Fibroblast of mammary gland (primary cell): ENCODE measurements at places on chromosomes 16 and 17.

- DNase-seq, result no peak
Measured at GRCh38 chr16:66403531-66404145, 23.5 kb upstream of the BEAN1 start.

DNA sequence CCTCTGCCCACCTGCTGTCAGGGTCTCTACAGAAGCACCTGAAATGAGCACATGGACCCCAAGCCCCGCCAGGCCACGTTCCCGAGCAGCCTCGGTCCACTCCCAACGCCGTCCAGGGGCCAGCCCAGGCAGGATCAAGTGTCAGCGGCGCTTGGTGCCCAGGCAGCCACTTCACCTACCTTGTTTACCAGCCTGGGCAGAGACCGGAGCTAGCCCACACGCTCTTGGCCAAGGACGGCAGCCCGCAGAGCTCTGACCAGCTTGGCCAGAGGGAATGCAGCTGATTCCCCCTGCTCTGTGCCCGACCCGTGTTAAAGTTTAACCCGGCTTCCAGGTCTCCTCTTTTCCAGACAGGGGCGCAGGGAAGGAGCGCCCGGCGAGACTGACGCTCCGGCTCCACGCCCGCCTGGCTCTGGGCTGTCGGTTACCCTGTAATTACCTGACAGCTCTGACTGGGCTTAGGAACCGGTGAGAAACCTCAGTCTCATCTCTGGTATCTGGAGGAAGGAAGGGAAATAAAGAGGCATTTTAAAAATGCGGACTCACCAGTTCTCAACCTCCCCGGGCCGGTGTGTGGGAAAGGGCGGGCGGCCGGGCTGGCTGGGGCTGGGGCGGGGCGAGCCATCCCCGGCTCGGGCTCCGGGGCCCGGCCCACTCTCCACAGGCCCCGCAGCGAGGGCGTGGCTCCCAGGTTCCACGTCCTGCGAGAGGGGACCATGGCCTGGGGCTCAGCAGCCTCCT, 4.6 kb downstream of the KIFC3 start:
- no peak for DNase-seq

DNA sequence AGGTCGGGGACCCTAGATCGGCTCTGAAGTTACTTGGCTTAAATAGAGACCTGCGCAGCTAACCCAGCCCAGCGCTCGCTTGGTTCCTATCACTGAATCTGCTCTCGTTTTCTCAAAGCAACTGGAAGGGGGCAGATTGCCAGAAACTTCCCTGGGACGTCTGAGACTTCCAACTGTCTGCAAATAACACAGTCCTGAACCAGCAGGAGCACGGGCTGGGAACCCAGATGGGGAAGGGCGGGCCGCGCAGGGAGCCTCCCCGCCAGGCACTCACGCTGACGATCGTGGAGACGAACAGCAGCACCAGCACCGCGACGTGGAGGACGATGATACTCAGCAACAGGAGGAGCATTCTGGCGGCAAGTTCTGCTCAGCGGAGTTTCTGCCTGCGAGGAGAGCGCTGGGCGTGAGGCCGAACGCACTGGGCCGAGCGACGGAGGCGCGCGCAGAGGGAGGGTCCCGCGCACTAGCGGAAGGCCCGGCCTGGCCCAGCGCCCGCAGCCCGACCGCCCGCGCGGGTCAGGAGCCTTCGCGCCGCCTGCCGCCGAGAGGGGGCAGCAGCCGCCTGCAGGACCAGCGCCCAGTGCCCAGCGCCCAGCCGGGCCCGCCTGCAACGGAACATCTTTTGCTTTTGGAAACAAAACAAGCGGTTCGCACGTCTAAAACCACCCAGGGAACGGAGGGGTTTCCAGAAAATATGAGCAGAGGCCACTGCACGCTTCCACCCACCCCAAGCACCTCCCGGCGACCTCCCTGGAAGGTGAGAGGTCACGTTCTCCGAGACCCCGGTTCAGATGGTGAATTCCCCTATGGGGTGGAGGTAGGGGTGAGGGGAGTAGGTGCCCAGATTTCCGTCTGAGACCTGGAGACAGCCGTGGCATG, 4.5 kb downstream of the PMP22 start:
- DNase-seq, result peak; percentile 92

DNA sequence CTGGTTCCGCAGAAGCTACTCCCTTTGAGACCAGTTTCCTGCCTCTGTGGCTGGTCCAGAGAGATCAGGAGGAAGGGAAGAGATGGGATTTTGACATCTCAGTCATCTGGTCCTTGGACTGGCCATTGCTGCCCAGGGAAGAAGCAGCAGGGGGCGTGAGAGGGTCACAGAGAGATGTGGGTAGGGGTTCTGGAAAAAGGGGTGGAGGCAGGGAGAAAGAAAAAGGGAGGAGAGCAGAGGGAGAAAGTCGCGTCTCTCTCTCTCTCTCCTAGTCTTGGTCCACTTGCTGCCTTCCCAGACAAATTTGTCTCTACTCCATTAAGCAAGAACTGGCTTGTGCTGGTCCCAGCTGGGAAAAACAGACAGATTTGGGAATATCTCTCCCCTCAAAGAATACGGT, 4.4 kb downstream of the SHBG start:
- peak; percentile 49 for DNase-seq

- DNase-seq, result no peak
Measured at GRCh38 chr17:34205401-34205800, 49.7 kb upstream of the CCL2 start.

- DNase-seq, result no peak
Measured at GRCh38 chr16:50015631-50016030, 9.4 kb upstream of the CNEP1R1 start.

GRCh38 chr16:67451704-67452435, 20.9 kb downstream of the HSD11B2 start:
- no peak for DNase-seq

- peak; percentile 52 for DNase-seq
Measured at GRCh38 chr16:85201574-85201973, 89.3 kb upstream of the CIBAR2 start.

- DNase-seq, result no peak
Measured at GRCh38 chr16:75234856-75235696, 16.3 kb downstream of the CTRB1 start.

- DNase-seq, result no peak
Measured at GRCh38 chr17:1179818-1180742, at the start of gene ABR. Gene ABR (minus strand): TSS chr17:1179981. CDS start chr17:1179727, 254 bp downstream.

DNA sequence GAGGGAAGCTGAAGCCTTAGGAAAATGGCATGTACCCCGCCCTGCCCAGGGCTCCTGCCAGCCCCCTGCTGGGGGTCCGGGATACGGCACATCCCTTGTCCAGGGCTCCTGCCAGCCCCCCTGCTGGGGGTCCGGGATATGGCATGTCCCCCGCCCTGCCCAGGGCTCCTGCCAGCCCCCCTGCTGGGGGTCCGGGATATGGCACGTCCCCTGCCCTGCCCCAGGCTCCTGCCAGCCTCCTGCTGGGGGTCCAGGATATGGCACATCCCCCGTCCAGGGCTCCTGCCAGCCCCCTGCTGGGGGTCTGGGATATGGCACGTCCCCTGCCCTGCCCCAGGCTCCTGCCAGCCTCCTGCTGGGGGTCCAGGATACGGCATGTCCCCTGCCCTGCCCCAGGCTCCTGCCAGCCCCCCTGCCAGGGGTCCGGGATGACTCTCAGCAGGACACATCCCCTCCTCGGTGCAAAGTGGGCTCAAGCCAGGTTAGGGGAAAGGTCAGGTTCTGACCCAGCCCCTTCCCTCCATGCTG, 43.2 kb downstream of the RPH3AL start:
- no peak for DNase-seq

DNA sequence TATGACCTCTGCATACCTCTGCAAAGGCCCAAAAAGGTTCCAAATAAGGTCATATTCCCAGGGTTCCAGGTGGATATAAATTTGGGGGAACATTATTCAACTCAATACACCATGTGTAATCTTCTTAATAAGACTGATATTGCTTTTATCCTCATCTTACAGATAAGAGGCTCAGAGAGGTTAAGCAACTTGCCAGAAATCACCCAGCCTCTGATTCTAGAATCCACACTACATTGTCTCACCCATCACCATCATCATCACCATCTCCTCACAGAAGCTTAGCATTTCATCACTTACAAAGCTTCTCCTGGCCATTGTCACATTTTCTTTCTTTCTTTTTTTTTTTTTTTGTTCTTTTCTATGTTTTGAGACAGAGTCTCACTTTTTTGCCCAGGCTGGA, 15.4 kb upstream of the KIFC3 start:
- DNase-seq, result no peak

DNA sequence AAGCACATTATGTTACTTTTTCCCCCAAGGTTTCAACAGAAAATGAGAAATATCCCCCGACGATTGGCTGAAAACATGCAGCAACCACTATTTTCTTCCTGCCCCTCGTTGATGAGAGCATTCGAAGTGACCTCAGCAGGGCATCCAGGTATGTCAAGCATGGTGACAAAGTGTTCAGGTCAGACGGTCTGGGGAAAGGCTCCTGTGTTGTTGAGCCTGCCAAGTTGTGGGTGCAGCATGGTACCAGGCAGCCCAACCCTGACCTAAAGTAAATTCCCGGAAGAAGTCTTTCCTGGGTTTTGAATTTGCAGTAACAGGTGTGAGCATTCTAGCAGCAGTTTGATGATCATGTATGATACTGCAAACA, 51.7 kb upstream of the SEC14L1 start:
- DNase-seq, result no peak

GRCh38 chr17:15124746-15125145, 140.4 kb downstream of the PMP22 start:
- DNase-seq, result peak; percentile 23

GRCh38 chr17:14581186-14581830, 280.4 kb downstream of the HS3ST3B1 start:
- DNase-seq, result no peak

- no peak for DNase-seq
Measured at GRCh38 chr17:43328650-43329049, 70.1 kb upstream of the ARL4D start.

GRCh38 chr17:63701868-63702720, 2.2 kb upstream of the LIMD2 start:
- no peak for DNase-seq

DNA sequence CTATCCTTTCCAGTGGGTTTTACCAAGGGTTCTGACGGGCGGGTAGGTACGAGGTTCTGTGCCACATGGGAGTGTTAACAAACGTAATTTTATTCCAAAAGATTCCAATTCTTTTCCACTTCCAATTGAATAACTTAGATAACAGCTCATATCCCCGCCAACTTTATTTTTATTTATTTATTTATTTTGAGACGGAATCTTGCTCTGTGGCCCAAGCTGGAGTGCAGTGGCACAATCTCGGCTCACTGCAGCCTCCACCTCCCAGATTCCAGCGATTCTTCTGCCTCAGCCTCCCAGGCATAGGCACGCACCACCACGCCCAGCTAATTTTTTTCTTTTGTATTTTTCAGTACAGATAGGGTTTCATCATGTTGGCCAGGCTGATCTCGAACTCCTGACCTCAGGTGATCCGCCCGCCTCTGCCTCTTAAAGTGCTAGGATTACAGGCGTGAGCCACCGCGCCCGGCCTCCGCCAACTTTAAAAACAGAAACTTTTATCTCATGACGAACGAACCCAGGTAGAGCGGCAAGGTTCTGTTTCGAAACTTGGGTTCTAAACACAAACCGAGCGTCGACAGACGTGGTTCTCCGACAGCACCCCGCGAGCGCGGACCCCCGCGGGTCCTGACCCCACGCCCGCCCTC, 613 bp downstream of the ECI1 start:
- no peak for DNase-seq

DNA sequence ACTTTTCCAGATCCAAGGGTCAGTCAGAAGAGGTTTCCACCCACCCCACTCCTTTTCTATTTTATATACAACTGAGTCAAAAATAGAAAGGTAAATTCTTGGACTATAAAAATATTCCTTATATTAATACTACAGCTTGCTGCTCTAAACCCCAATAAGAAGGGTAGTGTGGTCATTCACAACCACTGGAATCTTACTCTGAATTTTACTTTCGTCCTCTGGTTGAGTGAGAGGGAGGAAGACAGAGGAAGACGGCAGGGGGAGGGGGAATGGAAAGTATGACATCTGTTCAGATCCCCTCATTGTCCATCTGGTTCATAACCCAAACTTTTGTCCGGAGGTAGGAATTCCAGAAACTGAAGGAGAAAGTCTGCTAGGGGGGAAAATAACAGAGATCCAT, 67.2 kb downstream of the MAF start:
- DNase-seq, result no peak

GRCh38 chr16:84065536-84066132, 23.0 kb upstream of the SLC38A8 start:
- DNase-seq, result peak; percentile 68

DNA sequence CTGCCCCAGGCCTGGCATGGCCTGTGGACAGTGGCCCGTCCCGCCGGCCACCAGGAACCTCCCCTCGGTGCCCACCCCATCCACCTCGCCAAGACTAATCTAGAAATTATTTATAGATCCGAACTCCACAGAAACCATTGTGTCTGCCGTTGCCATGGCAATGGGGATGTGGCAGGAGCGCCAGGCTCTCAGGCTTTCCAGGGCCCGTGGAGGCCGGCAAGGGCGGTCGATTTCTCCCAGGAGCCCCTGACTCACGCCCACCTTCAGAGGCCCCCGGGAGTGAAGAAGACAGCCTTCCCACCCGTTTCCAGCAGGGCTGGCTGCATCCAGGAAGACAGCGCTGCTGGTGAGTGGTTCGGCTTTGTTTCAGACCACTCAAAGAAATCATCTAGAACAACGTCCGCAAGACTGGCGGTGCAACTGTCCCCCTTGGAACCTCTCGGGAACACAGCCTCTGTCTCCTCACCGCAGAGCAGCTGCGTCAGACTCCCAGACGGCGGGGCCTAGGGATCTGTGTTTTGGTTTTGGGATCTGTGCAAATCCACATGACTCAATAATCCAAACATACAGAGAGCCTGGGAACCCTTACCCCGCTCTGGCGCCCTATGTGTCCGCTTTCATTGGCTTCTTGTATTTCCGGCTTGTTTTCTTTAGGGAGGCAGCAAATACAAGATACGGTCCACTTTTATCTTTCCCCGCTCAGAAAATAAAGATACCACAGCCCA, 48.5 kb upstream of the ZCCHC14 start:
- peak; percentile 72 for DNase-seq

GRCh38 chr17:14015271-14015670, 54.0 kb upstream of the COX10 start:
- no peak for DNase-seq

DNA sequence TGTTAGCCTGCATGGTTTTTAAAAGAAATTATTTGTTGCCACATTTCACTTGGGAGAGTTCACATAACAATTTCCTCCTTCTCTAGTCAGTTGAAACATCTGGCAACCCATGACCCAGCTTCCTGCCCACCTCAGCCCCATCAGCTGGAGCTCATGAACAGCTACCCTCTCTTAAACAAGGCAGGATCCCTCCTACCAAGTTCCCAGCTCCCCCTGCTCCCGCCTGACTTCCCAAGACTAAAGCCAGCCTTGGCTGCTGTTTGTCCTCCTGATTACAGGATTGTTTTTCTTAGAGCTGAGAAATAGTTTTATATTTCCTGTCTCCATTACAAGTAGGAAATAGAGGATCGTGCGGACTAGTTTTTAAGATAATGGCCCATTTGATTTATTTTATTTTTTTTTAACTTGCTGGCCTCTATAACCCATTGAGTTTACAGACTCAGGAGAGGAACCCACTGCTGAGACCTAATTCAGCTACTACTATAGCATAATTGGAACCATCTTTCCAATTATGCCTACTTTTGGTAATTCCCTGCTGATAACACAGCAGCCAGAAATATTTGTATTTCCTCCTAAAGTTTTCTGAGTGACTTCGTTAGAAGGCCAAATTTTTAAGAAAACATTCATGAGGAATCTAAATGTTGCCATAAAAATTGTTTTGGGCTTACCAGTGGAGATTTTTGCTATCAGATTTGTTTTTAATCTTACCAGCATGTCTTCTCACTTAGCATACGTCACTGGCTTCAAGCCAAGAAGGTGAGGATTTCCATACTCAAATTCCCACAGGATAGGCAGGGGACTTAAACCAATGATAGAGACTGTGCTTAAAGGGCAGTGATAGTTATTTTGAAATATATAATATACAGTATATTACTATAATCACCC, 90.0 kb downstream of the ELAC2 start:
- DNase-seq, result peak; percentile 47

GRCh38 chr16:53664724-53665345, 38.8 kb downstream of the RPGRIP1L start:
- DNase-seq, result peak; percentile 92
